ENCODE measurements at places on chromosomes 3 and 15.
A peak's percentile ranks its signal among the peaks of the same experiment; 100 is the strongest.

- no peak for DNase-seq
Observed at GRCh38 chr3:8875836-8876235, 87.4 kb downstream of the RAD18 start.

GRCh38 chr3:133157716-133158115 is 119.5 kb downstream of the TMEM108 start:
- DNase-seq, result no peak

DNA sequence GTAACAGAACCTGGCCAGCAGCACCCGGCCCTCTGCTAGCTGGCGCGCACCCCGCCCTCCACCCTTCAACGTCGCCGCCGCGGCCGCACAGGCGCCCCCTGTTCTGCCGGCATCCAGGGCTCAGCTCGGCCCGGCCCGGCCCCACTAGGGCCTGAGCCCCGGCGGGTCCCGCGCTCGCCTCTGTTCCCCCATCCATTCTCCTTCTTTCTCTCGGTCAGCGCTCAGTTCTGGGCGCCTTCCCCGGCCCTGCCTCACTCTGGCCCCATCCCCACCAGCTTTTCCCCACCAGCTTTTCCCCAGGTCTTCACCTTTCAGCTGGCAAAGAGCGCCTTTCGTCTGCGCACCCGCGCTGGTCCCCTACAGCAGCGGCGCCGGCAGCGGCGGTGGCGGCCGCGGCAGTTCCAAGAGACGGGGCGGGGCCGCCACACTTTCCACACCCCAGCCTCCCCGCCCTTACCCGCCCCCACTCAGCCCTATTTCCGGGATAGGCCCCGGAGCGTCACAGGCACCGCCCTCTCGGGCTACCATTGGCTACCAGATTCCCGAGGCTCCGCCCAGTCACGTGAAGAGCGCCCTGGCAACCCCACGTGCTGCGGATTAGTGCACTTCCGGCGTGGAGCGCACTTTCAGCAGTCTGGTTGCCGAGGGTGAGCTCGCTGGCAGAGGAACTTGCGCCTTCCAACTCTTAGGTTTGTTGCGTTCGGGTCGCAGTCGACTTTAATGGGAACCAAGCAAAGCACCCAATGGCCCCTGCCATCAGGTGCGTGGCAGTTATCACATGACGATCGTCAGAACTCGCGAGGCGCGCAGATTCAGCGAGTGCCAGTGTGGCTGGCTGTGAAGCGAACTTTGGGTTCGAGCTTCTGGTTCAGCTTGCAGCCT is at the start of gene EIF5A2:
EIF5A2 (minus strand) TSS at position 403 of the 882 bp plus-strand sequence. CDS start 831 bp downstream, outside the sequence.
- peak; percentile 96 for DNase-seq

DNA sequence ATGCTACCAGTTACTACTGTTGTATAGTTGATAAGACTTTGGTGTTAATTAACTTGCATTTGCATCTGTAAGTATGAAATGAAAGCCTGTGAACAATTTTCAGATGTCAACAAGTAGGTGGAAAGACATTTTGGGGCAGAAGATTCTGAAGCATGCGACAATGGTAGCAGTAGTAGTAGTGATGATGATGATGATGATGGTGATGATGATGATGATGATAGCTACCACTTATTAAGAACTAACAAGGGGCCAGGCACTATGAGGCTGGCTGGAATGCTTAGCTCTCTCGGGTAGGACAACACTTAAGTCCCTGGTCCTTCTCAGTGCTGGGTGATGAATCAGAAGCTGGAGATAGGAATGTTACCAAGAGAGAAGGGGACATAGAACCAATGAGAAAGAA is 333.4 kb upstream of the IL12A start:
- no peak for DNase-seq

- DNase-seq, result no peak
Observed at GRCh38 chr3:58573640-58574039, 3.6 kb downstream of the FAM107A start.

GRCh38 chr3:122067214-122067550 is 12.0 kb downstream of the CD86 start:
- DNase-seq, result no peak

- peak; percentile 93 for DNase-seq
Observed at GRCh38 chr15:85794598-85795336, at the start of gene KLHL25. Gene KLHL25, minus strand, starts transcription at chr15:85794925. Its CDS starts 25,115 bp downstream, at chr15:85769810.

GRCh38 chr3:51930439-51930838 is 11.3 kb downstream of the RRP9 start:
- no peak for DNase-seq

DNA sequence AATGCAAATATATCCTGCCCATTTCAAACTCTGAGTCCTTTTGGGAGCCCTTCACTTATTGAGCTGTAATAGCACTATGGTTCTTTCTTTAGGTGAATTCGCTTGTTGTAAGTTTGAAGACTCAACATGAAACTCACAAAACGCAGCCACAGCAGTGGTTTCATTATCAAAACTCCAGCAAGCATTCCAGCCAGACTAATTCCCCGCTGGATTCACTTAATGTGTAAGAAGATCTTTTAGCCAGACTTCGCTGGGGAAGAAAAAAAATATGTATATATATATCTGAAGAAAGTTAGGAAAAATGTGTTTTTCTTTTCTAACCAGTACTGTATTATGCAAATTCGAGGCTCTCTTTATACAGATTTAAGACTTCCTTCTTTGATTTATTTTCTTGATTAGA is 241.1 kb downstream of the WNT5A start:
- DNase-seq, result no peak

DNA sequence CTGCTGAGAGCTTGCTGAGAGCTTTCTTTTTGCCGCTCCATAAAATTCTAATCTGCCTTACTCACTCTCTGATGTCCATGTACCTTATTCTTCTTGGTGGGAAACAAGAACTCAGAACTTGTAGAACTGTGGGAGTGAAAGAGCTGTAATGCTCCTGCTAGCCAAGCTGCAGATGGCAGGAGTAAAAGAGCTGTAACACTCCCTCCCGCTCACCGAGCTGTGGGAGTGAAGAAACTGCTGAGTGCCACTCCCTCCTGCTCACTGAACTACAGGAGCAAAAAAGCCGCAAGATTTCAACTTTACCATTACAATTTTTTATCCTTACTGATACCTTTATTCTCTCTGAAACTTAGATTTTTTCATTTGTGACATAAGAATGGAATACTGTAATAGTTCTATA is 199.1 kb downstream of the SI start:
- DNase-seq, result no peak

DNA sequence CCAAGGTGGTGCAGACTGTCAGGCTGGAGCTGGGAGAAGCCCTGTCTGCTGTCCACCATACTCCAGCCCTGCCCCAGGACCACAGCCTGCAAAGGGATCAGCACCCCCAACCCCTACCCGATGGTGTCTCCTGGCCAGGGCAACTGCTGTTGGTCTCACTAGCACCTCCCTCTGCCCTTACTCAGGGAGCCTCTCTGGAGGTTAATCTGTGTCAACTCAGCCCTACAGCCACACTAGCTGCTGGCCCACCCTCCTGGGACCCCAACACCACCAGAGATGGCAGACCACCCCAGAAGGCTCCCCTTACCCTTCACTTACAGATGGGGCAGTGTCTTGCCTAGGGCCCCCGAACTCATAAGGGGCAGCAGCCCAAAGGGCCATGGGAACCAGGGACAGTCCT is 65.2 kb downstream of the TLE3 start:
- no peak for DNase-seq

DNA sequence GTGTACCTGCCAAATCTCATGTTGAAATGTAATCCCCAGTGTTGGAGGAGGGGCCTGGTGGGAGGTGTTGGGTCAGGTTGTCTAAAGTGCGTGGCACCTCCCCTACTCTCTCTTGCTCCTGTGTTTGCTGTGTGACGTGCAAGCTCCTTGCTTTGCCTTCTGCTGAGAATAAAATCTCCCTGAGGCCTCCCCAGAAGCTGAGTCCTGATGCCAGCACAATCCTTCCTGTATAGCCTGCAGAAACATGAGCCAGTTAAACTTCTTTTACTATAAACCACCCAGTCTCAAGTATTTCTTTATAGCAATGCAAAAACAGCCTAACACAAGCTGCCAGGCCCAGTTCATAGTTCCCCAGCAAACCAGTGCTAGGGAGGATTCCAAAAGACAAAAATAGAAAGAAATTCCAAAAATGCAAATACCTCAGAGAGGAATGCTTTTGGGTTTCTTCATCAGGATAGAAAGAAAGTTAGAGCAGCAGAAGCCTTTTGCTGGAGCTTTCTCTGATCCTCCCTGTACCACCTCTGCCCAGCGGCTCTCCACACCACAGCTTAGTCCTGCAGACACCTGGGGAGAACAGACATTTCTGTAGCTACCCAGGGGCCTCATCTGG is 25.9 kb upstream of the CDV3 start:
- DNase-seq, result no peak

DNA sequence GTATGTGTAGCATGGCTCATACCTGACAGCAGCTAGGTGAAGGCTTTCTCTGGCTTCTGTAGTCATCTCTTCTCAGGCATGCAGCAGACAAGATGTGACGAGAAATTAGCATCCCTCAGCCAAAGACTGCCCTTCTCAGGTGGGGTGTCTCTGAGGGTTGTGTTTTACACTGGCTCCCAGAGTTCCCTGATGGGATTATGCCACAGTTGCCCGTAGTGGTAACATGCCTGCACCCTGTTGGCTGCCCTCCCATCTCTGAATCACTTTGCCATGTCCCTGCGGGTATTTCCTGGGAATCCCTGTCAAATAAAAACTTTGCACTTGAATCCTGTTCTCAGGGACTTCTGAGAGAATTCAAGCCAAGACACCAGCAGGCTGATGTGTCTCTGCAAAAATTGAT is 70.5 kb downstream of the LRTM1 start:
- no peak for DNase-seq

- DNase-seq, result no peak
Observed at GRCh38 chr3:142930463-142930862, 33.0 kb downstream of the PAQR9 start.

DNA sequence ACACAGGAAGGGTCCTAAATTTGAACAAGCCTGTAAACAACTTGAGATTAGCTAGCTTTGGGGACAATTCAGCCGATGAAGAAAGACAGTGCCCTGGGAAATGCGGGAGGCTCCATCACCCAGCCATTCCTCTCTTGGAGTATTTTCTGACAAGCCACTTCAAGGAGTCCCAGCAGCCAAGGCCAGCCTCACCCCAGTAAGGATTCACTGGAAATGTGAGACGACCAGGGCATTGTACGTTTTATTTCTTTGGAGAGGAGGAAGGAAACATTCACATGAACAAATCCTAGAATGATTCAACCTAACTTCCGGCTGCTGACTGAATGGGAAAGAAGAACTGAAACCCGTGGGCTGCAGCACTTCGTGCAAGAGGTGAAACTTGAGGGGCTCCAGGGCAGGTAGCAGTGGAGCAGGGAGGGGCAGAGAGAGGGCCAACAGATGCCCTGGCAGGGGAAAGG is 116.4 kb upstream of the ARHGEF3 start:
- peak; percentile 27 for DNase-seq

GRCh38 chr3:182180654-182181385 is 469.1 kb downstream of the SOX2 start:
- DNase-seq, result no peak

DNA sequence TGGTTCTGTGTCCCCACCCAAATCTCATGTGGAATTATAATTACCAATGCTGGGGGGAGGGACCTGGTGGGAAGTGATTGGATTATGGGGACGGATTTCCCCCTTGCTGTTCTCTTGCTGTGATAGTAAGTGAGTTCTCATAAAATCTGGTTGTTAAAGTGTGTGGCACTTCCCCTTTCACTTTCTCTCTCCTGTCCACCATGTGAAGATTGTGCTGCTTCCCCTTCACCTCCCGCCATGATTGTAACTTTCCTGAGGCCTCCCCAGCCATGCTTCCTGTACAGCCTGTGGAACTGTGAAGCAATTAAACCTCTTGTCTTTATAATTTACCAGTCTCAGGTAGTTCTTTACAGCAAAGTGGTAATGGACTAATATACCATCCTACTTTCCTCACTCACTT is 289.6 kb downstream of the EFHB start:
- DNase-seq, result peak; percentile 2

DNA sequence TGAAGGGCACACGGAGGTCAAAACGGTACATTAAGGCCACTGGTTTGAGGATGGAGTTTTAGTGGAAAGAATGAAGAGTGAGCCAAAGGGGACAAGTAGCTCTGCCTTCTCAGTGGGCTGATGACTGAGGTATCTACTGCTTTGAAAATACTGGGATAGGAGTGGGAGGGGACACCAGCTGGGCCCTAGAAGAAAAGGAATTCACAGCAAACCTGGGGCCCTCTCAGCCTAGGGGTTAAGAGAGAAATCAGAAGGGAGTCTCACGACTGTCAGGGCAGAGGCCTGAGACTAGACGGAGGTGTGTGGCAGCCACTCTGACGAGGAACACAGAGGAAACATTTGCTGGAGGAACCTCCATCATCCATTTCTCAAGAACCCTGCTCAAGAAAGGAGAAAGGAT is 75.1 kb downstream of the TNIK start:
- no peak for DNase-seq

- no peak for DNase-seq
Observed at GRCh38 chr15:83178869-83179325, 28.7 kb downstream of the HDGFL3 start.

DNA sequence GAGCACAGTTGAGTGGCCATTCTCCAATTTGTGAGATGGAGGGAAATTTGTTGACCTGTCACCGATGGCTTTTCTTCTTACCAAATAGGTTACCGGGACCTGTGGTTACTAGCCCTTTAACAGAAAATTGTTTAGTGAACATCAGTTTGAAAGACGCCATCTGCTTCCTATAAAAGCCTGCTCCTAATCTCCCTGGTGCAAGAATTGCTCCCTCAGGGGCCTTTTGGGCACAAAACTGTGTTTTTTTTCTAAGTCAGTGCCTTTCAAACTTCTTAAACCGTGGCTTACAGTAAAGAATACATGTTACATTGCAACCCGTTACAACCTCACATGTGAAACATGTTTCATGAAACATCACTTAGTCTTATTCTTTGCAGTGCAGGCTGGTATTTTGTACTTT is 15.0 kb downstream of the CACNA2D3 start:
- no peak for DNase-seq

DNA sequence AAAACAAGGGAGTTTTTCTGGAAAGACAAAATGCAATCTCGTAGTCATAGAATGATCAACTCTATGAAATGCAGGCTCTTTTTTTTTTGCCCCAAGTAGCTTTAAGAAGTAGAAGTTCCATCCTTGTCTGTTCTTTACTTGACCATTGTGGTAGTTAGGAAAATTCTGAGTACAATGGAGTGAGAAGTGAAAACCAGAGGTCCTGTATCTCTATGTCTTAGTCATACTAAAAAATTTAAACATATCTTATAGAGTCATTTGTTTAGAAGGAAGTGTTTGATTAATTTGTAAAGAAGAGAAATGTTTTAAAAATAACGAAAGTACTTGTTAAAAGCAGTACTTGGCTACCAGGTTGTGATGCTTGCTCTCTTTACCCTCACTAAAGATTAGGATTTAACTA is 52.4 kb downstream of the PRKCI start:
- no peak for DNase-seq

DNA sequence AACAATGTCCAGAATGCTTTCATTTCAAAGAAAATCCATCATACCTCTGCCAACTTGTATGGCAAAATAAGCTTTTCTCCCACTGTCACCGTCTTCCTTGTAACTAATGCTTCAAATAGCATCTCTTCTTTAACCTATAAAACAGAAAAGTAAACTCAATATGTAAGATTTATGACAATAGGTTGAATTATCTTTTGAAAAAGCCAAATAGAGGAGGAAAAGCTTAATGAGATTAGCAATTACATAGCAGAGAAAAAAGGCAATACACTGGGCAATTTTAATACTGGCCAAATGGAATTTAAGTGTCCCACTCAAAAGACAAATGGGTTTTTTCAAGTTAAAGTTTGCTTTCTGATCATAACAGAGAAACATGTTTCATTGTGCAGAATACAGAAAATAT is 118.1 kb downstream of the MYO9A start:
- no peak for DNase-seq

GRCh38 chr3:14617508-14618023 is 34.0 kb upstream of the CCDC174 start:
- DNase-seq, result no peak

Measured in Kasumi-1 (cell line).